ENCODE measurements at places on chromosomes 11 and 22.

GRCh38 chr11:19723572-19724342 lies 11.1 kb downstream of the NAV2 start:
- peak; percentile 22 for DNase-seq

- DNase-seq = no peak
Observed at GRCh38 chr11:24734742-24735237, 237.9 kb downstream of the LUZP2 start.

- DNase-seq = no peak
Observed at GRCh38 chr11:44622721-44623258, 57.3 kb downstream of the CD82 start.

GRCh38 chr11:64498136-64498535 lies 92.9 kb upstream of the SLC22A12 start:
- no peak for DNase-seq

GRCh38 chr11:31780078-31780477 lies 31.0 kb downstream of the PAX6 start:
- no peak for DNase-seq

DNA sequence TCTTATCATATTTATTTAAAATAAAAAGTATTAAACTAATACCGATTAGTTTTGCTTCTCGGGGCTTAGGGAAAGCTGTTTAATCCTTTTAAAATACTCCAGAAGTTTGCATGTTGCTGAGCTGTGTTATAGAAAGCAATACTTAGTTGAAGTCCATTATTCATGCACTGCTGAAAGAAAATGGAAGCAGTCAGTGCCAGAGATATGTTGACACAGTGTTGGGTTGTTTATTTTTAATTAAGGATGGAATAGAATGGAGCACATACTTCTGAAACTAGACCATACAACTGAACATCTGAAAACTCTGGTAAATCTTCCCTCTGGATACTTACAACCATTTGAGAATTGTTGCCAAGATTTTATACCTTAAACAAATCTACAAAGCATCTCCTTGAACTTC lies 282.7 kb upstream of the CCDC179 start:
- DNase-seq = no peak

DNA sequence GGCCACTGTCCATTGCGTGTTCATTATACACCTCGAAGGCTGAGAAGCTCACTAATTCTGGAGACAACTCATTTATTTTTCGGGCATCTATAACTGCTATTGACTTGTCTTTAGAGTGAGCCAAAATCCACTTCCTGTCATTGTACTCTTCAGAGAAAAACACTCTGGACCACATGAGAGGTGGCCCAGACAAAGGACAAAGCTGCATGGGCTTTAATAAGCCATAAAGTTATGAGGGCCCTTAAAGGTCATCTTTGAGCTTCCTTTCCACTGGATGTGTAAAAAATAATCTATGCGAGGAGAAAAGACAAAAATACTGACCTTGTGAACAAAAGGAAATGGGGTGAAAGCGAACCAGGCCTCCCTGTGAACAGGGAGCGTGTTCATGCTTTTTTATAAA lies 63.5 kb upstream of the ZC3H12C start:
- no peak for DNase-seq

All from activated T-cell treated with anti-CD3 and anti-CD28 coated beads for 1 hour (primary cell).